ENCODE measurements at places on chromosomes 4 and X.

GRCh38 chr4:105944540-105944939 lies 49.3 kb downstream of the NPNT start:
- DNase-seq = no peak

- no peak for DNase-seq
Measured at GRCh38 chr4:151266497-151266896, 10.5 kb upstream of the PRSS48 start.

GRCh38 chr4:25439918-25440477 lies 62.9 kb downstream of the ANAPC4 start:
- peak; percentile 86 for DNase-seq

- no peak for DNase-seq
Measured at GRCh38 chr4:101104312-101105052, 242.8 kb downstream of the PPP3CA start.

- DNase-seq = no peak
Measured at GRCh38 chr4:47213971-47214370, 182.6 kb downstream of the GABRB1 start.

DNA sequence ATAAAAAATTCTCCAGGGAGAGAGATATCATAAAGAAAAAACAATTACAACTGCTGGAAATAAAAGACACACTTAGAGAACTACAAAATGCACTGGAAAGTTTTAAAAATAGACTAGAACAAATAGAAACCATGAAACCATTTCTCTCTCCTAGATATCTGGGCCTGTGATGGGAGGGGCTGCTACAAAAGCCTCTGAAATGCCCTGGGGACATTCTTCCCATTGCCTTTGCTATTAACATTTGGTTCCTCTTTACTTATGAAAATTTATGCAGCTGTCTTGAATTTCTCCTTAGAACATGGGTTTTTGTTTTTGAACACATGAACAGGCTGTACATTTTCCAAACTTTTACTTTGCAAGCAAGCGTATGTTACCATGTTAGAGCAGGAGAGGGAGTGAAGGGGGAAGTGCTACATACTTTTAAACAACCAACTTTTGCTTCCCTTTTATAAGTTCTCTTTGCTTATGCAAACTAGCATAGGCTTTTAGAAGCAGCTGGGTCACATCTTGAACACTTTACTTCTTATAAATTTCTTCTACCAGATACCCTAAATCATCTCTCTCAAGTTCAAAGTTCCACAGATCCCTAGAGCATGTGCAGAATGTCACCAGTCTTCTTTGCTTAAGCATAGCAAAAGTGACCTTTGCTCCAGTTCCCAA lies 47.9 kb upstream of the PACRGL start:
- peak; percentile 44 for DNase-seq

DNA sequence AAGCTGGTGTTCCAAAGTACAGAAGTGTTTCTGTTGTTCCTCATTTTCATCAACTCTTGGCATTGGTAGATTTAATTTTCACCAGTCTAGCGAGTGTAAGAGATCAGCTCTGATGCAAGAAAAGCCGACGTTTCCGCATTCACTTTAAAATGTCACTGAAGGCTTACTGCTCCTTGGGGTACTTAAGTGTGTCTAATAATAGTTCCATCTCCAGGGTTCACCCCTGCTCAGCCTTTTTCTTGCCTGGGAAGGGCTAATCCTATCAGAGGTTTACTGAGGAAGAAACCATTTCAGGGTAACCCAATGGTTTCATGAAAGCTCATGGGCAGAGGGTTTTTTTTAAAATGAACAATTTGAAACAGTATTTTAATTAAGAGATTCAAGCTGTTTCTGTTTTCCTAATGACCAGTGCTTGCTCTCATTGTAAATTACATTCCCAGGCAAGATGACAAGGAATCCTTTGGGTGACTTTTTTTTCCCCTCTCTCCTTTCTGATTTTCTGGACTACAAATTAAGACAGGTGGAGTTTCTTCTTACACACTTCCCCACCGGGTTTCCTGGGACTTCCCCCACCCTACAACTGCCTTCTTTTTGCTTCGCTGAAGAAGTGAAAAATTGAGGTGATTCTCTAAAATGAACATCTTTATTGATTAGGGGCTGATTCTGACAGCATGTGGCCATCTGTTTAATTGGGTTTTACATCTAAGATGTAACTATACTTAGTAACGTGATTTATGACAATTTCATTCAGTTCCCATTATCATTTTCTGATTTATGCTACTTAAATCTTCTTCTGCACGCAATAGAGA lies 78.7 kb upstream of the CBLL2 start:
- no peak for DNase-seq

DNA sequence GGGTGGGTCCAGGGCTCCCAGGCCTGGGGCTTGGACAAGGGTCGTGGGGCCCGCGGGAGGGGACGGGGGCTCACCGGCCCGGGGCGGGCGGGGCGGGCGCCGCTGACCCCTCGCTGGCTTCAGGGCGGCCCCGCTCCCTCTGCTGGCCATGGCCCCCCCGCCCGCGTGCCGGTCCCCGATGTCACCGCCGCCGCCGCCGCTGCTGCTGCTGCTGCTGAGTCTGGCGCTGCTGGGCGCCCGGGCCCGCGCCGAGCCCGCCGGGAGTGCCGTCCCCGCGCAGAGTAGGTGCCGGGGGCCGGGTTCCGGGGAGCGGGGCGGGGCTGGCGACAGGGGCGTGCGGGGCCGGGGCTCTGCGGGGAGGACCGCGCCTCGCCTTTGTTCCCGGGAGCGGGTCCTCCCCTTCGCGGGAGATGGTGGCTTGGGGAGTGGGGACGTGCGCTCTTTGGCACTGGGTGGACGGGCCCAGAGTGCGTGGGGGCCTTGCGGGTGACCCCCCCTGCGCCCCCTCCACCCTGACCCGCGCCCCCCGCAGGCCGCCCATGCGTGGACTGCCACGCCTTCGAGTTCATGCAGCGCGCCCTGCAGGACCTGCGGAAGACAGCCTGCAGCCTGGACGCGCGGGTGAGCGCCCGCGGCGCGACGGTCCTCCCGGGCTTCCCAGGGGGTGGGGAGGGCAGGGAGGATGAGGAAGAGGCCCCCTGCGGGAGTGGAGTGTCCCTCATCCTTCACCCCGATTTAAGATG lies 16.8 kb upstream of the NAT8L start:
- peak; percentile 36 for DNase-seq

DNA sequence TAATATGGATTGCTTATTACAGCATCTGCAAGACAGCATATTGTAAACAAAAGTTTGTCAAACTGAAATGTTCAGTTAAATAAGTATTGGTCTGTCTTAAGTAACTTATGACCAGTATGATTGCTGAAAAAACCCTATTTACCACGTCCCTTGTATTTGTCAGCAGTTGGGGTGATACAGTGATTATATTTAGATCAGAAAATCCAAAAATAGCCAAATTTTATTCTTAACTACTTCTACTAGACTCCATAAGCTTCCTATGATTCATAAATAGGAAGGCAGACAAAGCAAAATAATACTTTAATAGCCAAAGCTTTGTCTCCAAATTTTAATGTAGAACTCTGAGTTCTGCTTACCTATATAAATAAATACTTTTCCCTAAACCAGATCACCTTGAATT lies 45.3 kb downstream of the TBCK start:
- DNase-seq = no peak

DNA sequence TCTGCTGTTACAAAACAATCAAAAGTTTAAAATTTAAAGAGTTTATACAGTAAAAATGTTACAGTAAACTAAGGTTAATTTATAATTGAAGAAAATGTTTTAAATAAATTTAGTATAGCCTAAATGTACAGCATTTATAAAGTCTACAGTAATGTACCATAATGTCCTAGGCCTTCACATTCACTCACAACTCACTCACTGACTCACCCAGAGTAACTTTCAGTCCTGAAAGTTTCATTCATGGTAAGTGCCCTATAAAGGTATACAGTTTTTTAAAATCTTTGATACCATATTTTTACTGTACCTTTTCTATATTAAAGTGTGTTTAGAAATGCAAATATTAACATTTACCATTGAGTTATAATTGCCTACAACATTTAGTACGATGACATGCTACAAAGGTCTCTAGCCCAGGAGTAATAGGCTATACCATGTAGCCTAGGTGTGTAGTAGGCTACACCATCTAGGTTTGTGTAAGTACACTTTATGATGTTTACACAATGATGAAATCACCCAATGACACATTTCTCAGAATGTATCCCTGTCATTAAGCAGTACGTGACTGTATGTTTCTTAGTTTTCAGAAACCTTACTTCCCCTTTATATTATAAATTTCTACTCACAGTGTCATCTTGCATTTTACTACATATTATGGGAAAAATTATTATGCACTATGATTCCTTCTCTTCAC lies 320.8 kb downstream of the ADAM29 start:
- DNase-seq = no peak

DNA sequence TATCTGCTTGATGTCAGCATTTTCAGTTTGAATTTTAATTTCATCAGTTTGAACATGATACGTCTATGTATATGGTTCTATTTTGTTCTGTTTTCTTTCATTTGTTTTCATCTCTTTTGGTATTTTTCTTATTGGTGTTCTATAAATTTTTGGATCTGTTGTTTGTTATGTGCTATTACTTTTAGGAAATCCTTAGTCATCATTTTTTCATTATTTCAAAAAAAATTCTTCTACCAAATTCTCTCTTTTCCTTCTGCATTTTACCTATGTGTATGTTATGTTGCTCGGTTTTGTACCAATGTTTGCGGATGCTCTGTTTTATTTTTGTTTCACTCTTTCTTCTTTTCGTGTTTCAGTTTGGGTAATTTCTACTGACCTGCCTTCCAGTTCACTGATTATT lies 32.8 kb downstream of the NPY2R start:
- DNase-seq = no peak

DNA sequence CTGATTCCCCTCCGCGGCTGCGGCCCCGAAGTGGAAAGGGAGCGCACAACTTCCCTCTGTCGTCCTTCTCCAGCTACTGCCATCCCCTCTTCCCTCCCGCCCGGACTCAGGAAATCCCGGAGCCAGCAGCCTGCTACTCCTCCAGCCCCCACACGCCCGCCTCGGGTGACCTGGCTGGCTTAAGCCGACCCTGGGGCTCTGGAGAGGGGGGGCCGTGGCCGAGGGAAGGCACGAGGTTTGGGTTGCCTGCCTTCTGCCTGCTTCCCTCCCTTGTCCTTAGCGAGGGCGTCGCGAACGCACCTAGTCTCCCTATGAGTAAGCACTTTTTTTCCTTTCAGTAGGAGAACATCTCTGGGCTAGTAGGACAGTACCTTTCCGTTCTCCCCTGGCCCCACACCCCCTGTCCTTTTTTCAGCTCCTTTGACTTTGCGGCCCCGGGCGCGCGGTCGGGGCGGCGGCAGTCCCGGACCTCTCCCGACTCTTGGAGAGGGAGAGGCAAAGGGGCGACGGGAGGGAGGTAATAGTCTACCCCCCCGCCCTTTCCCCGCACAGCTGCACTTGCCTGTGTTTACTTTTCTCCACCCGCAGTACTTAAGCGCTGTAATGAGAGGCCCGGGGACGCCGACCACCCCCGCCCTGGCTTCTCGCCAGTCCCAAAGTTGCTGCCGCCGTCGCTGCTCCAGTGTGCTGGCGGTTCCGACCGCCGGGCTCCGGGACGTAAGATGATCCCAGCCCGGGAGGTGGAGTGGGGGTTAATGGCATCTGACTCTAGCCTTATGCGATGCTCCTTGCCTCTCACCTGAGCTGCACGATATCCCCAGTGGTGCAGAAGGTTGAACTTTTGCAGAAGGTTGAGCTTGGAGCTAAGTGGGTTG lies 868 bp downstream of the PLS3 start:
- no peak for DNase-seq

DNA sequence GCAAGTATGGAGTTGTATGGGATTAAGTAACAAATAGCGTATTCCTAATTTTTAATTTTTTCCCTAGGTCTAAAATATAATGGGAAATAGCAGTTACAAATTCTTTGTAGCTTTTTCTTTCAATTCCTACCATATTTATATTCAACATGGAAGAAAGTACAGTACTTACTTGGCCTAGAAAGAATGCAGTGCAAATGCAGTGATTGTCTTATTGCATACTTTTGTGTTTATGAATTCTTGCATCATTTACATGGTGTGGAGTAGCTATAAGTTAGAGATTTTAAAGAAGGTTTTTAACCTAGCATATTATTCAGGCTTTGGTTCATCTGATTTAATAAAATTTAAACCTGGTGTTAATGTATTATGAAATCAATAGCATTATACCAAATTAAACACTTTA lies 263.3 kb downstream of the BMPR1B start:
- no peak for DNase-seq

DNA sequence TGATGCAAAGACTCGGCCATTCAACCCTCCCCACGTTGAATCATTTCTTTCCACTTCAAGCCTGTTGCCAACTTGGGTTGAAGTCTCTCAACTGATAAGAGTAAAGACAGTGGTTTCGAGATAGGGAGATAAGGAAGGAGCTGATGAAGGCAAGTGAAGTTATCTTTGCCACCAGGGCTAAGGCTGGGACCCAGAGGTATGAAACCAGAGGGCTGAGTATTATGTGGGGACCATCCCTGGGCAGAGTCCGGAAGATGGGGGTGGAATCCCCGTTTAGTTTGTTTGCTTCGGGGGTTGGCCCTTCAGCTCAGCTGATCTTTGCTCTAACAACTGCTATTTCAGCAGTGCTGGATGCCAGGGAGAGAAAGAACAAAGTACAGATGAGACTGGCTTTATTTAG lies 2.3 kb upstream of the XPNPEP2 start:
- DNase-seq = no peak

- no peak for DNase-seq
Measured at GRCh38 chr4:82423245-82424054, 6.8 kb downstream of the HNRNPDL start.

DNA sequence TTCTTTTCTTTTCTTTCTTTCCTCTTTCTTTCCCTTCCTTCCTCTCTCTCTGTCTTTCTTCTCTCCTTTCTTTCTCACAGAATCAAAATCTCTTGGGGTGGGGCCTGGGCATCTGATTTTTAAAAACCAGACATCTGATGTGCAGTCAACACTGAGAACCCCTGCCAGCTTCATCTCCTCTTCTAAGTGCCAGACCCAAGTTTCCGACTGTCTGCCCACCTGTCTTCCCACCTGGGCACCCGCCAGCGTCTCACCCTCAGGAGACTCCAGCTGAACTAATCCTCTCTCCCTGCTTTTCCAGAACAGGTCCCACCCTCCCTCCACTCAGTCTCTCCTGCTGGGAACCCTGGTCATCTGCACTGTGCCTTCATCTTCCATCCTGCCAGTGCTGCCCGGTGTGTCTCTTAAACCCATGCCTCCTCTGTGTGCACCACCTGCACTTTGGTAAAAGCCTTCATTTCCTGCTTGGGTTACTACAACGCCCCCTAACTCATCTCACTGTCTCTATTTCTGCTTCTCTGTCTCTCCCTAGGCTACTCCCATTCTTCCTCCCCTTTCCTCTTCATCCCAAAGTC lies 2.8 kb downstream of the SOD3 start:
- DNase-seq = no peak

GRCh38 chr4:88526221-88526815 lies 2.7 kb upstream of the PYURF start:
- DNase-seq = peak; percentile 41

GRCh38 chrX:112687189-112687691 lies 7.5 kb upstream of the LHFPL1 start:
- DNase-seq = no peak

- DNase-seq = peak; percentile 49
Measured at GRCh38 chr4:184477201-184477999, 3.0 kb upstream of the IRF2 start.
